ENCODE measurements at places on chromosomes 5 and 9.

DNA sequence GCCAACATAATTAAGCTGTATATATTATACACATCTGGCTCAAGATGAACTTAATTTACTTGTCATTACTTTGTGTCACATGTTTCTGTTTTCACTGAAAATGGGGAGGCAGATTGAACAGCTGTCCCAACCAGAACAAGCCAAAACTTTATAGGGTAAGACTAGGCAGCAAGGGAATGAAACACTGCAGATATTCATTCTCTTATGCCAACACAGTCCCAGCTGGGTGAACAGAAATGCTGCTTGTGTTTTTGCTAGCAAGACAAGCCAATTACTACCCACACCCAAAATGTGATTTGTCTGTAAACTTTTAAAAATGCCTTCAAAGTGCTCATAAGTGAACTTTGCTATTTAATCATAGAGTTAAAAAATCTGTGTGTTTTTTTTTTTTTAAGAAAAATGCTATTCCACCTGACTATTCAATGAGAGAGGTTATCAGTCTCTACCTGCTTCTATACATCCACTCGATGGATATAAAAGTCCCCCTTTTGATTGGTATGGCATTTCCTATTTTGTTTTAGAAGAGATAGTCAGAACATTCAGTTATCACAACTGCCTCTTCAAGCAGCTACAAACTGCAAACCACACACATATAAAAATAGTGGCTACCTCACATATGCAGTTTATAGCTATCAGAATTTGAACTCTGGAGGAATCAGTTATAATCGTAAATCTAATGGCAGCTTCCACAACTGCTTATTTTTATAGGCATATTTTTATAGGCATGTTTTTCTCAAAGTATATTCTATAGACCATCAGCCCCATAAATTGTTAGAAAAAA, 91.9 kb upstream of the PPP1R2B start:
- no peaks in the 10 kb centered on the region for H3K4me1 ChIP-seq
- no peak overlapping the region for H3K4me3 ChIP-seq
- DNase-seq: no peak
- H3K36me3 ChIP-seq: no peaks in the 10 kb centered on the region
- no peaks in the 10 kb centered on the region for H3K27me3 ChIP-seq

GRCh38 chr5:80698369-80698768, 43.6 kb upstream of the DHFR start:
- peaks cover 2% of the 10 kb centered on the region for H3K4me1 ChIP-seq
- H3K27me3 ChIP-seq: no peaks in the 10 kb centered on the region
- H3K36me3 ChIP-seq: no peaks in the 10 kb centered on the region
- no peak overlapping the region for H3K4me3 ChIP-seq
- no peak for DNase-seq
- H3K27ac ChIP-seq: no peak overlapping the region

GRCh38 chr5:56693220-56693579, 122.1 kb upstream of the MAP3K1 start:
- H3K27me3 ChIP-seq: no peaks in the 10 kb centered on the region
- H3K4me1 ChIP-seq: peaks cover 5% of the 10 kb centered on the region
- no peak overlapping the region for H3K4me3 ChIP-seq
- no peaks in the 10 kb centered on the region for H3K36me3 ChIP-seq

DNA sequence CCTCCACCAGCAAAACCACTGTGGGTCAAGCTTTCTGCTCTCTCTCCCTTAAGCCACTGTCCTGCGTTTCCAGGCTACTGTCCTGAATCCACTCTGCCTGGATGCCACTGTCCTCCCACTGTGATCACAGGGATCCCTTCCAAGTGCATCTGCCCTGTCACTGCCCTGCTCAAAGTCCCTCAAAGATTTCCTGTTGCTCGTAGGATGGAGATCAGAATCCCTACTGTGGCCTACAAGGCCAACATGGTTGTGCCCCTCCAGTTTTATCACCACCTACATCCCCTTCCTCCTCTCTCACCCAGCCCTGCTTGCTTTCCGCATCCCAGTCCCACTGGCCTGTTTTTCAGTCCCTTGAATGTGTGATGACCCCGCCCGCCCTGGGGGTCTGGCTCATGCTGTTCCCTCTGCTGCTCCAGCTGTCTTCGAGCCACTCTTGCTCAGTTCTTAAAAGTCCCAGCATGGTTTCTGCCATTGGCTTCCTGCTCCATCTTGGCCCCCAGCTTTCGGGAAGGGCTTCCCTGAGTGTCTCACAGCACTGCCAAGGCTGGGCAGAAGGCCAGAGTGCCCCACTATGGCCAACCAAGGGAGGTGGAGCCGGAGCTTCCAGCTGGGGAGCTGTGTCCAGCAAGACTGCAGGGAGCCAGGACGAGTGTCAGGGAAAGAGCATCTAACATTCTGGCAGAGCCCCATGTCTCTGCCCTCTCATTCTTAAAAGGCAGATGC, 12.9 kb upstream of the FRRS1L start:
- no peak overlapping the region for H3K27ac ChIP-seq
- DNase-seq: no peak
- H3K27me3 ChIP-seq: no peaks in the 10 kb centered on the region
- no peaks in the 10 kb centered on the region for H3K36me3 ChIP-seq

GRCh38 chr9:90722071-90722470, 79.4 kb upstream of the DIRAS2 start:
- no peak overlapping the region for H3K4me3 ChIP-seq
- H3K27ac ChIP-seq: no peak overlapping the region
- H3K4me1 ChIP-seq: no peaks in the 10 kb centered on the region
- no peak for DNase-seq

GRCh38 chr9:1718836-1719235, 296.3 kb upstream of the SMARCA2 start:
- H3K4me3 ChIP-seq: no peak overlapping the region
- H3K27me3 ChIP-seq: no peaks in the 10 kb centered on the region
- H3K4me1 ChIP-seq: no peaks in the 10 kb centered on the region
- no peak for DNase-seq

DNA sequence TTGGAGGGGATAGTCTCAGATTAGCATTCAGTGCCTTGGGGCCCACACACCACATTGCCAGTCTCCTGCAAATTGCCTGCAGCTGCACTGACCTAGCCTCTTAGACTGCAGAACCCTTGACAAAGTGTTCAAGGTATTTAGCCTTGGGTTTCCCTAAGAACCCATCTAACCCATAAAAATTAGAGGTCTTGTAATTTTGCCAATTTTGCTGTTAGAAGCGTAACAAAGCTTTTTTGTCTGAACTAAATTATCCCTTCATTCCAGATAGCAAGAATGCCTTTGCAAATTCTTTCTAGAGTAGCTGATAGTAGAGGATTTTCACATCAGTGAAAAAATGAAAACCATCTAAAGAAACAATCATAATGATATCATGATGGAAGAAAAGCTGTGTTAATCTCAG, 74.0 kb upstream of the CCNG1 start:
- no peak overlapping the region for H3K27ac ChIP-seq
- DNase-seq: no peak
- H3K4me3 ChIP-seq: no peak overlapping the region
- H3K4me1 ChIP-seq: no peaks in the 10 kb centered on the region
- no peaks in the 10 kb centered on the region for H3K36me3 ChIP-seq

DNA sequence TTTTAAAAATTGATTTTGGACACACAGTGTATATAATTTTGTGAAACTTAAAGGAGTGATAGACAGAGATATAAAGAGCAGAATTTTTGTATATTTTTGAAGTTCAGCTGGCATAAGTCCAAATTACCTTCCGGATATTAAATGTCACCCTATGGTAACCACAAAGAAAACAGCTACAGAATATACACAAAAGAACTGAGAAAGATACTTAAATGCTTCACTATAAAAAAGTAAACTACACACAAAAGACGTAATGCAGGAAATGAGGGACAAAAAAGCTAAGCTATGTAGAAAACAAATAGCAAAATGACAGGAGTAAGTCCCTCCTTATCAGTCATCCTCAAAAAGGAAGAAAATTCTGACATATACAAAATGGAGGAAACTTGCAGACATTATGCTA, 29.4 kb downstream of the HACD4 start:
- no peaks in the 10 kb centered on the region for H3K4me1 ChIP-seq
- H3K4me3 ChIP-seq: no peak overlapping the region
- no peak for DNase-seq
- H3K27ac ChIP-seq: peak overlapping the region; percentile 76

DNA sequence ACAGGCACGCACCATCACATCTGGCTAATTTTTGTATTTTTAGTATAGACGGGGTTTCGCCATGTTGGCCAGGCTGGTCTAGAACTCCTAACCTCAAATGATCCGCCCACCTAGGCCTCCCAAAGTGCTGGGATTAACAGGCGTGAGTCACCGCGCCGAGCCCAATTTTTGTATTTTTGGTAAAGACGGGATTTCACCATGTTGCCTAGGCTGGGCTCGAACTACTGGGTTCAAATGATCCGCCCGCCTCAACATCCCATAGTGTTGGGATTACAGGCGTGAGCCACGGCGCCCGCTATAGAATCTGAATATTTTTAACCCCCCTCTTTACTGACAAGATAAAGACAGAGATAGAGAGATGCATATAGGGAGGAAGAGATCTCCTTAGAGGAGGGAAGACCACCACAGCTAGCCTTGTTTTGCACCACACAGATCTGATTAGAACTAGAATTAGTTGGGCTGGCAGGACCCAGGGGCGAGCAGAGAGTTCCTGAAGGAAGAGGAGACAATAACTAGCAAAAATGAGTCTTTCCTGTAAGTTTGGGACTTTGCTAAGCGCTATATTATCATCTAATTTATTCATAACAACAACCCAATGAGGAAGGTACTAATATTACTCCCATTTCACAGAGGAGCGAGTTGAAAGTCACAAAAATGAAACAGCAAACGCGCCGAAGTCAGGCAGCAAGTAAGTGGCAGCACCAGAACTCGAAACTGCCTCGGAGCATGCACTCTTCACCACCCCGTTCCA, 1.5 kb upstream of the ANKHD1 start:
- peak overlapping the region; percentile 80 for H3K27ac ChIP-seq
- H3K27me3 ChIP-seq: no peaks in the 10 kb centered on the region
- H3K4me1 ChIP-seq: peaks cover 17% of the 10 kb centered on the region
- H3K4me3 ChIP-seq: peak overlapping the region; percentile 72
- H3K36me3 ChIP-seq: peaks cover 2% of the 10 kb centered on the region

GRCh38 chr5:62937661-62938558, 359.3 kb downstream of the LRRC70 start:
- H3K4me3 ChIP-seq: no peak overlapping the region
- no peak for DNase-seq
- no peaks in the 10 kb centered on the region for H3K4me1 ChIP-seq
- H3K27ac ChIP-seq: no peak overlapping the region

- no peak overlapping the region for H3K27ac ChIP-seq
- H3K27me3 ChIP-seq: no peaks in the 10 kb centered on the region
- no peak for DNase-seq
- no peak overlapping the region for H3K4me3 ChIP-seq
These were observed 107.7 kb upstream of the CDKN2B start for GRCh38 chr9:22116758-22117157.

- H3K27ac ChIP-seq: no peak overlapping the region
- H3K36me3 ChIP-seq: no peaks in the 10 kb centered on the region
- no peak for DNase-seq
- H3K27me3 ChIP-seq: no peaks in the 10 kb centered on the region
- H3K4me1 ChIP-seq: no peaks in the 10 kb centered on the region
These were observed 492.9 kb downstream of the CCDC171 start for GRCh38 chr9:16045651-16046280.

- H3K4me1 ChIP-seq: no peaks in the 10 kb centered on the region
- no peak overlapping the region for H3K27ac ChIP-seq
- H3K27me3 ChIP-seq: no peaks in the 10 kb centered on the region
- no peak for DNase-seq
These were observed 93.6 kb downstream of the SH3TC2 start for GRCh38 chr5:148969291-148969690.

DNA sequence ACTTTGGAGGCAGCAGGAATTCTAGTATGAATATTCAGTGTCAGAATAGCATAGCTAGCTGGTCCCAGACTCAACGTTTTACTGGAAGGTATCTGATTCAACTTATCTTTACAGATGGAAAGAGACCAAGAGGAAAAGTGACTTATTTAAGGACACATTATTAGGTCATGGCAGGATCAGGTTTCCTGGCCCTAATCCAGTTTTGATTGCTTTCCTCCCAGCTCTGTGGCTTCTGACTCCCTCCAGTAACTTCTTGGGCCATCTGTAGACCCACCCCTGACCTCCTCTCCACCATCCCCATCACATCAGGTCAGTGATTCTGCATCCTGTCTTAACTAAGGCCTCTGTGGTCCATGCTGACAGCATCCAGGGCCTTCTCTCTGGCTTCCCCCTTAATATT, 38.4 kb downstream of the SH3TC2 start:
- H3K4me1 ChIP-seq: no peaks in the 10 kb centered on the region
- H3K27me3 ChIP-seq: no peaks in the 10 kb centered on the region
- no peaks in the 10 kb centered on the region for H3K36me3 ChIP-seq
- DNase-seq: no peak

GRCh38 chr5:179115845-179116524, 55.8 kb downstream of the ZNF354C start:
- no peak for DNase-seq
- H3K27me3 ChIP-seq: no peaks in the 10 kb centered on the region
- no peaks in the 10 kb centered on the region for H3K36me3 ChIP-seq
- H3K4me1 ChIP-seq: no peaks in the 10 kb centered on the region

GRCh38 chr9:13732290-13732689, 452.8 kb upstream of the MPDZ start:
- H3K27me3 ChIP-seq: no peaks in the 10 kb centered on the region
- H3K36me3 ChIP-seq: no peaks in the 10 kb centered on the region
- H3K4me3 ChIP-seq: no peak overlapping the region

- no peak overlapping the region for H3K4me3 ChIP-seq
- H3K4me1 ChIP-seq: no peaks in the 10 kb centered on the region
- H3K36me3 ChIP-seq: no peaks in the 10 kb centered on the region
- no peaks in the 10 kb centered on the region for H3K27me3 ChIP-seq
These were observed 47.7 kb downstream of the SH3TC2 start for GRCh38 chr5:149015126-149015525.

DNA sequence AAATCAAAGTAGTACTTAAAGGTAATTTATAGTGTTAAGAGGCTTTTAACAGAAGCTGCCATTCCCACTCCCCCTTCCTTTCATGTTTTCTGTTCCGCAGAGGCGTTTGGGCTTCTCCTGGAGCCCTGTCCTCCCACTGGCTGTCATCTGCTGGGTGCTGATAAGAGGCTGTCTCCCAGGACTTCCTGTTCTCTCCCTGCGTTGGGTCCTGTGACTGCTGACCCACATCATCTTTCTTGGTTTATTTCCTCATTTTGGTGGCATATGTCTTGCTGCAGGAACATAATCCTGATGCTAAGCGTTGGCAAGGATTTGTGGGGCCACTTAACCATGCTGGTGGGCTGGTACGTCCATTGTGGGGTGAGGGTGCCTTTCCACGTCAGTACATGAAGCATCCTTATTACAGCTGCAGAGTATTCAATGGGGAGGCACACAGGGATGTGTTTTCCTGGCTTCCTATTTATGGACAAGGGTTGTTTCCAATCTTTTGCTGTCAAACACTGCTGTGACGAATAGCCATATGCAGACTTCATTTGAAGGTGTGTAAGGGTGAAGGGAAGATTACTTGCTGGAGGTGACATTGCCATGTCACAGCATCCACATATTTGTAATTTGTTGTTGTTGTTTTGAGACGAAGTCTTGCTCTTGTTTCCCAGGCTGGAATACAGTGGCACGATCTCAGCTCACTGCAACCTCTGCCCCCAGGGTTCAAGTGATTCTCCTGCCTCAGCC, 22.3 kb upstream of the RNF130 start:
- no peak for DNase-seq
- no peak overlapping the region for H3K27ac ChIP-seq
- H3K4me3 ChIP-seq: no peak overlapping the region
- peaks cover 15% of the 10 kb centered on the region for H3K4me1 ChIP-seq
- H3K36me3 ChIP-seq: no peaks in the 10 kb centered on the region
- peaks cover 2% of the 10 kb centered on the region for H3K27me3 ChIP-seq

GRCh38 chr5:56496581-56497063, 263.5 kb upstream of the ANKRD55 start:
- H3K27me3 ChIP-seq: no peaks in the 10 kb centered on the region
- no peak overlapping the region for H3K27ac ChIP-seq
- DNase-seq: no peak
- no peak overlapping the region for H3K4me3 ChIP-seq
- no peaks in the 10 kb centered on the region for H3K4me1 ChIP-seq
